Placental pericyte (primary cell): ENCODE measurements at places on chromosomes 7 and 10. TPM values are rescaled to one million over a fixed set of nuclear protein-coding genes. Genes with fewer than 3 reads are reported as not detected.

The PEX1 gene
- total RNA-seq: 10.9 and 15.7 TPM in 2 replicates

The PTPRZ1 gene
- total RNA-seq: 0.29 TPM in 1 of 2 replicates, not detected in the other

The MYL7 gene
- 0.44 TPM in 1 of 2 replicates, not detected in the other for total RNA-seq

The C10orf53 gene
- not detected in 2 replicates for total RNA-seq

The CNNM1 gene
- under 0.01 and 1.6 TPM in 2 replicates for total RNA-seq

The ADRB1 gene
- not detected in 2 replicates for total RNA-seq

The ZNF138 gene
- 1.8 and 5.2 TPM in 2 replicates for total RNA-seq

The SPDYE5 gene
- not detected in 2 replicates for total RNA-seq

The RAPGEF5 gene
- total RNA-seq: 0.29 and 0.44 TPM in 2 replicates

The ZCWPW1 gene
- 0.43 and 0.88 TPM in 2 replicates for total RNA-seq

The KEL gene
- not detected in 2 replicates for total RNA-seq

The TBX20 gene
- total RNA-seq: 11.8 and 16.0 TPM in 2 replicates

The DDC gene
- total RNA-seq: not detected in 2 replicates

The PHYHIPL gene
- total RNA-seq: not detected in 2 replicates

The DNAH11 gene
- total RNA-seq: under 0.01 TPM in 1 of 2 replicates, not detected in the other

The IFIT2 gene
- total RNA-seq: 2.7 and 7.4 TPM in 2 replicates

The MKX gene
- under 0.01 and 0.14 TPM in 2 replicates for total RNA-seq

The FIGNL1 gene
- 7.7 and 36.7 TPM in 2 replicates for total RNA-seq

The SUN3 gene
- total RNA-seq: not detected in 2 replicates

The HUS1 gene
- 18.6 and 35.6 TPM in 2 replicates for total RNA-seq

The TRPV5 gene
- total RNA-seq: not detected in 2 replicates

The HACD1 gene
- total RNA-seq: 21.9 and 34.4 TPM in 2 replicates

The CADPS2 gene
- 7.7 and 19.9 TPM in 2 replicates for total RNA-seq

The NUTM2A gene
- 0.66 and 0.86 TPM in 2 replicates for total RNA-seq

The AKR1C8 gene
- not detected in 2 replicates for total RNA-seq

The RADIL gene
- 0.86 and 1.8 TPM in 2 replicates for total RNA-seq

The TUBB8 gene
- total RNA-seq: not detected in 2 replicates

The AFAP1L2 gene
- total RNA-seq: 12.6 and 62.2 TPM in 2 replicates

The UPK3B gene
- not detected in 2 replicates for total RNA-seq

The TRPV6 gene
- total RNA-seq: not detected in 2 replicates

The MBL2 gene
- not detected in 2 replicates for total RNA-seq

The HOXA2 gene
- under 0.01 and 0.43 TPM in 2 replicates for total RNA-seq

The IPMK gene
- total RNA-seq: 2.8 and 5.9 TPM in 2 replicates

The ANKRD7 gene
- total RNA-seq: 0.22 and 1.3 TPM in 2 replicates

The CRHR2 gene
- total RNA-seq: not detected in 2 replicates

The PLEKHS1 gene
- under 0.01 TPM in 1 of 2 replicates, not detected in the other for total RNA-seq

The RP9 gene
- total RNA-seq: 6.4 and 10.9 TPM in 2 replicates

The ZNF789 gene
- total RNA-seq: 4.4 and 9.7 TPM in 2 replicates

The GDF10 gene
- not detected in 2 replicates for total RNA-seq

The SND1 gene
- 267 and 454 TPM in 2 replicates for total RNA-seq

The ATG9B gene
- total RNA-seq: not detected in 2 replicates

The PRSS37 gene
- total RNA-seq: not detected in 2 replicates

The PRLHR gene
- not detected in 2 replicates for total RNA-seq

The CUTC gene
- 8.5 and 12.2 TPM in 2 replicates for total RNA-seq

The TYSND1 gene
- 5.0 and 7.3 TPM in 2 replicates for total RNA-seq

The PDE1C gene
- 0.22 and 2.0 TPM in 2 replicates for total RNA-seq

The RELN gene
- 0.14 TPM in 1 of 2 replicates, not detected in the other for total RNA-seq

The TYW1B gene
- total RNA-seq: 1.7 and 4.8 TPM in 2 replicates

The HECW1 gene
- 3.7 and 5.9 TPM in 2 replicates for total RNA-seq

The NKX1-2 gene
- not detected in 2 replicates for total RNA-seq

The CELF2 gene
- 2.7 and 11.6 TPM in 2 replicates for total RNA-seq

The CNTNAP2 gene
- total RNA-seq: not detected in 2 replicates

The GDI2 gene
- total RNA-seq: 570 and 590 TPM in 2 replicates

The ZNF804B gene
- total RNA-seq: not detected in 2 replicates

The OR2A42 gene
- total RNA-seq: not detected in 2 replicates

The RSPH10B2 gene
- total RNA-seq: 0.22 TPM in 1 of 2 replicates, not detected in the other

The SH2D4B gene
- total RNA-seq: 0.22 and 0.29 TPM in 2 replicates

The PHKG1 gene
- 0.86 and 0.88 TPM in 2 replicates for total RNA-seq

The GALNT17 gene
- total RNA-seq: 0.14 TPM in 1 of 2 replicates, not detected in the other
